Daoy (cell line): ENCODE measurements at places on chromosomes 7 and 10. TPM values are rescaled to one million over a fixed set of nuclear protein-coding genes. Genes with fewer than 3 reads are reported as not detected.

The HMX3 gene
- total RNA-seq, result 1.1 and 3.3 TPM in 2 replicates

- no peak for DNase-seq
Measured at GRCh38 chr10:3002304-3002703, 65.0 kb upstream of the PFKP start.

The PLEKHS1 gene
- total RNA-seq, result not detected in 2 replicates

The ASB10 gene
- total RNA-seq, result not detected in 2 replicates

DNA sequence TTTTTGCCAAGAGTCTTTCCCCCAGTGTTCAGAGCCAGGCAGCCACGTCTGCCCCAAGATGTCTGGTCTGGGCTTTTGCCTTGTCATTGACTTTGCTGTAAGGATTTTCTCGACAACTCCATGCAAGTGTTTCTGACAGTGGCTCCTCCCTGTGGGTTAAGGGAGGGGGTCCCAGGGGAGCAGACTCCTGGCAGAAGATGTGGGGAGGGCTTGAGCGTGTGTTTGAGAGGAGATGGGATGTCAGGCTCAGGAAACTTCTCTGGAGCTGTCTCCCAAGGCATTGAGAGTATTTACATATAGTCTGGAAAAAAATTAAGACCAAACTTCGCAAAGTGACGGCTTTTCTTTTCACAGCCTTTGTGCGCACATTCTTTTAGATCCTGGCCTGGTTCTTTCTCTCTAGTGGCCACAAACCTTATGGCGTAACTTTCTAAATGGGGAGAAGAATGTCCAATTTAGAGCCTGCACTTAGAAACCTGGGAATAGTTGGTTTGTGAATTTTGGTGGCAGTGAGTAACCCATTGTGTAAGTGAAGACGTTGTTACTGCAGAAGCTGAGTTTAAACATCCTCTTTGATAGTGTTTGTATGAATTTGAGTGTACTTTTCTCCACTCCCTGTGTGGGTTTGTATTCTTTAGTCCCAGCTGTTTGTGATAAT, 201.5 kb downstream of the LRMDA start:
- DNase-seq, result no peak

The COL17A1 gene
- 0.06 and 0.23 TPM in 2 replicates for total RNA-seq

The VSTM4 gene
- 3.3 and 9.5 TPM in 2 replicates for total RNA-seq

The KNDC1 gene
- total RNA-seq, result not detected in 2 replicates

The WEE2 gene
- not detected in 2 replicates for total RNA-seq

The MYO1G gene
- total RNA-seq, result 0.06 and 0.34 TPM in 2 replicates

The SNCG gene
- total RNA-seq, result 1.7 TPM in 1 of 2 replicates, not detected in the other

The FBXO24 gene
- total RNA-seq, result 0.17 TPM in 1 of 2 replicates, not detected in the other

DNA sequence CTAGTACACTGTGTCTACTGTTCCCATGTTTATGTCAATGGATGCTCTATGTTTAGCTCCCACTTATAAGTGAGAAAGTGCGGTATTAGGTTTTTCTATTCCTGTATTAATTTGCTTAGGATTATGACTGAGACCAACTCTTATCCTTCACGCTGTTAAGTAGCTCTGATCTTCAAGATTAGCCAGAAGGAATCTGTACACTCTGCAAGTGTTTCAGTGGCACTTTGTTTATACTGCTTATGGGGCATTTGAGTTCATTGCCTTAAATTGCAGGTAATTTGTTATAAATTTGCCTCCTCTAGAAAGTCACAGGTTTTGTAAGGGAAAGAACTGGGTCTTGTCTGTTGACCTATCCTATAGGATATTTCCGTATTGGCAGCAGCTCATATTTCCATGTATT, 6.4 kb upstream of the ACSM6 start:
- no peak for DNase-seq

DNA sequence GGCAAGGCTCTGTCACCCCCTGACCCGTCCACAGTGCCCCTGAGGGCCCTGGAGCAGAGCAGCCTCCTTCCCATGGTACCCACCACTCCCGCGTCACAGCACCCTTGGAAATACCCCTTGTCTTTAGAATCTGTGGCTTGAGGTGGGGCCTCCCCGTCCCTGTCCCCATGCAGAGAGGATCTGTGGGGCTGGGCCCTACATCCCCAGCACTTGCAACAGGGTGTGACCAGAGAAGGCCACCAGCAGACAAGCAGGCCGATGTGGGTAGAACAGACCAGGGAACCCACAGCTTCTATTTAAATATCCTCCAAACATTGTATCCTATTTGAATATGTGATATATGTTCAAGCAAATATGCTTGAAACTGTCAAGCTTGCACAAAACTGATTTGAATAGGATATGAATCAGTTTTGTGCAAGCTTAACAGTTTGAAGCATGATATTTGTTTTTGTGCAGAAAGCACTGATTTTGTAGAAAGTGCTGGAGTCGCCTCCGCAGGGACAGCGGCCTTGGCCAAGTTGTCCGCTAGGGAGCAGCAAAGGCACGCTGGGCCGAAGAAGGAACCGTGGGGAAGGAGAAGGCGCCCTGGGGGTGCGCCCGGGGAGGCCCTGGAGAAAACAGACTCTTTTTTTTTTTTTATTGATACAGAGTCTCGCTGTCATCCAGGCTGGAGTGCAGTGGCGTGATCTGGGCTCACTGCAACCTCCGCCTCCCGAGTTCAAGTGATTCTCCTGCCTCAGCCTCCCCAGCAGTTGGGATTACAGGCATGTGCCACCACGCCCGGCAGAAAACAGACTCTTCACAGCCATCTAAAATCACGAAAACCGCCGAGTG, 2.2 kb downstream of the CFAP46 start:
- peak; percentile 75 for DNase-seq

- DNase-seq, result no peak
Measured at GRCh38 chr7:10939237-10939910, 34.3 kb upstream of the PHF14 start.

DNA sequence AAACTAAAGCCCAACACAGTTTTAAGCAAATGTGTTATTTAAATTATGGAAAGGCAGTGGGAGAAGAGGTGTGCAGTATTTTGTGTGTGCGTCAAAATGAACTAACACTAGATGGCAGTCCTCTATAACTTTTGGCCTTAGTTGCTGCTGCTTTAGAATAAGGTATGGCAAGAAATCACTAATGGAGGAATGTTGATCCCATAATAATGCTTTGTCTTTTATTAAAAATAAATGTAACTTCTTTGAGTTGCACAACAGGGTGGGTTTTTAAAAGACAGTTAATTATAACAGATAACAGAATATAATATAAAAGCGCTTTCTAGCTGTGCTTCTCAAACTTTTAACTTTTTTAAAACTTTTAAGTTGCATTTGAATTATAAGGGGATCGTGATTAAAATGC, 56.4 kb downstream of the BBS9 start:
- DNase-seq, result peak; percentile 57

The GDF2 gene
- total RNA-seq, result not detected in 2 replicates

The NRCAM gene
- total RNA-seq, result 0.11 and 1.0 TPM in 2 replicates

- DNase-seq, result no peak
Measured at GRCh38 chr10:8334631-8335030, 280.1 kb downstream of the GATA3 start.

- no peak for DNase-seq
Measured at GRCh38 chr10:63703113-63703670, 182.0 kb downstream of the REEP3 start.

DNA sequence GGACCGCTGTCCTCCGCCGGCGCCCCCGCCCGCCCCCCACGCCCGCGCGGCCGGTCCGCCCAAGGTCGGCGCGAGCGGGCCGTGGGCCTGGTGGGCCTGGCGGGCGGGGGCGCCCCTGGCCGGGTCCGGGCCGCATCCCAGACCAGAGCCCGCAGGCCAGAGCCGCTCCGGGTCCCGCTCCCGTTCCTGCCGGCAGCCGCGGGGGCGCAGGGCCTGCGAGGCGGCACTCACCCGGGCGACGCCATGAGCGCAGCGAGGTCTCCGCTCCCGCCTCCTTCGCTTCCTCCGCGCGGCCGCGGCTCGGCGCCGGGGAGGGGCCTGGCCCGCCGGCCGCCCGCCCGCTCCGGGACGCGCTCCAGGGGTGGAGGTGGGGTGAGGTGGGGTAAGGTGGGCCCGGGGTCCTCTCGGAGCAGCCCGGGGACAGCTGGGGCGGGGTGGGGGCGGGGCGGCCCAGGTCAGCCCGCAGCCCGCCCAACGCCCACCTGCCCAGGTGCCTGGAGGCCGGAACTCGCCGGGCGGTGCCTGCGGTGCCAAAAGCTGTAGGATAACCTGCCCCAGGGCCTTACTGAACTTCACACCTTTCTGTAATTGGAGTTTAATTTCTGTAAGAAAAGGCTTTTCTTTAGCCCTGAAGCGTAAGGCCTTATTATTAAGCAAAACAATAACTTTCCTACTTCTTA, at the start of gene URGCP:
TSS of gene URGCP (minus strand) at position 266 of the 680 bp plus-strand sequence. CDS start at position 245, 21 bp downstream.
- DNase-seq, result peak; percentile 74

DNA sequence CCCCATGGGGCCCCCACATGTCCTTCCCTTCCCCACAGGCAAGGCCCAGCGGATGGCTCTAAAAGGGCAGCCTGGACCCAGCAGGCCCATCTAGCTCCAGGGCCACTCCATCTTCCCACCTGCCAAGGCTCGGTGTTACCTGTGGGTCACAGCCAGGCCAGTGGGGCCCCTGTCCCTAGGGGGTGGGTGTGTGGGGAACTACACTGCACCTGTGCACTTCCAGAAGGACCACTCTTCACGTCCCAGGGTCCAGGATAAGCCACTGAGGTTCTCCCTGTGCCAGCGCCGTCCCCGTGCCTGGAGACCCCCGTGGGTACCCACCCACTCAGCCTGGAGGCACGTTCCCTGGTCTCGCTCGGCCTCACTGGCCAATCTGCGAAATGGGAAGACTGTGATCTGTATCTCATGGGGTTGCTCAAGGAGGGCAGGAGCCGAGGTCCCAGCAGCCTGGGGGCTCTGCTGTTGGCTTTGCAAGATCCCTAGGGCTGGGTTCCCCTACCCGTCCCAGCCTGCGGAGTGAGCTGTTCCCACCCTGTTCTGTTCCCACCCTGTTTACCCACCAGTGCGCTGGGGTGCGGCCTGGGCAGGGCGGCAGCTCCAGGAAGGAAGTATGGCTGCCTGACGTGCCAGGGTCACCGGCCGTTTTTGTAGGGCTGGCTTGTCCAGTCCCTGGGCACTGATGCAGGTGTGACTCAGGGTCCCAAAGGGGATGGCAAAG, 4.6 kb downstream of the PWWP2B start:
- DNase-seq, result no peak

- peak; percentile 58 for DNase-seq
Measured at GRCh38 chr7:114711241-114711640, 210.7 kb upstream of the MDFIC start.

GRCh38 chr7:55177068-55177530, 158.3 kb downstream of the EGFR start:
- DNase-seq, result no peak

The MKI67 gene
- total RNA-seq, result 23.1 and 32.2 TPM in 2 replicates

GRCh38 chr10:96228408-96228994, 42.9 kb downstream of the BLNK start:
- no peak for DNase-seq

DNA sequence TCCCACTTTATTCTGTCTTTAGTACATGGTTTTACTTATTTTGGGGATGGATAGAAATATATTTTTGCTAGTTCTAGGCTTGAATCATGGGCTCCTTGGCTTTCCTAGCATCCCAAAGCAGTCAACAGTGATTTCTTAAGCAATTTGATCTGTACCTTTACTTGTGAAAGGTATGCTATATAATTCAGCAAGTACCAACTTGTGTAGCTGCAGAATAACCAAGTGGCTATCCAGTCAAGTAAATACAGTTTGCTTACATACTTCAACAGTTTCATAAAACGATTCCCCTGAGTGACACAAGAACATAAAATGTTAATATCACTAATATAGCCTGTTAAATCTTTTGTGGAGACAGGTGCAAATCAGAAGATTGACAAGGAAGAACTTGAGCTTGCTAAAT, 67.2 kb downstream of the PODXL start:
- no peak for DNase-seq

DNA sequence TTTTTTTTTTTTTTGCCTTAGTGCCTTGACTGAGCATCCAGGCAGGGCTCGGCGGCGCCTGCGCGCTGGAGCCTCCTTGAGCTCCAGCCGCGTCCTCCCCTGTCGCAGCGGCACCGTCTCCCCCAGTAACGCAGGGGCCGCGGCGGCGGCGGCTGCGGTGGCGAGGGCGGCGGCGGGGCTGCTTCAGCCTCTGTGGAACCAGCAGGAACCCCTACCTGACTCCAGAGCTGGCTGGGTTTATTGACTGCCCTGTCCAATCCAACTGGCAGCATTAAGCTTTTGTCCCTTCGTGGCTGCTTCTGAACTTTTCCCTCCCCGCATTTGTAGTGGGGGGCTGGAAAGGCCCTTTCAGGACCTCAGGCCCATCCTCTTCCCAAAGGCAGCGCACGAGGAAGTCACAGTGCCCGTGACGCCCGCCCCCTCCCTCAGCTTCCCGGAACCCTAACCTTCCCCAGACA, at the start of gene GPR85:
TSS of gene GPR85 (minus strand) at position 397 of the 458 bp plus-strand sequence. CDS start 2,106 bp downstream, outside the sequence.
- peak; percentile 90 for DNase-seq

GRCh38 chr10:29595636-29596225, 39.0 kb downstream of the SVIL start:
- DNase-seq, result no peak

- DNase-seq, result no peak
Measured at GRCh38 chr7:149882248-149883047, 8.7 kb downstream of the ATP6V0E2 start.

The MKX gene
- 0.39 and 1.6 TPM in 2 replicates for total RNA-seq

DNA sequence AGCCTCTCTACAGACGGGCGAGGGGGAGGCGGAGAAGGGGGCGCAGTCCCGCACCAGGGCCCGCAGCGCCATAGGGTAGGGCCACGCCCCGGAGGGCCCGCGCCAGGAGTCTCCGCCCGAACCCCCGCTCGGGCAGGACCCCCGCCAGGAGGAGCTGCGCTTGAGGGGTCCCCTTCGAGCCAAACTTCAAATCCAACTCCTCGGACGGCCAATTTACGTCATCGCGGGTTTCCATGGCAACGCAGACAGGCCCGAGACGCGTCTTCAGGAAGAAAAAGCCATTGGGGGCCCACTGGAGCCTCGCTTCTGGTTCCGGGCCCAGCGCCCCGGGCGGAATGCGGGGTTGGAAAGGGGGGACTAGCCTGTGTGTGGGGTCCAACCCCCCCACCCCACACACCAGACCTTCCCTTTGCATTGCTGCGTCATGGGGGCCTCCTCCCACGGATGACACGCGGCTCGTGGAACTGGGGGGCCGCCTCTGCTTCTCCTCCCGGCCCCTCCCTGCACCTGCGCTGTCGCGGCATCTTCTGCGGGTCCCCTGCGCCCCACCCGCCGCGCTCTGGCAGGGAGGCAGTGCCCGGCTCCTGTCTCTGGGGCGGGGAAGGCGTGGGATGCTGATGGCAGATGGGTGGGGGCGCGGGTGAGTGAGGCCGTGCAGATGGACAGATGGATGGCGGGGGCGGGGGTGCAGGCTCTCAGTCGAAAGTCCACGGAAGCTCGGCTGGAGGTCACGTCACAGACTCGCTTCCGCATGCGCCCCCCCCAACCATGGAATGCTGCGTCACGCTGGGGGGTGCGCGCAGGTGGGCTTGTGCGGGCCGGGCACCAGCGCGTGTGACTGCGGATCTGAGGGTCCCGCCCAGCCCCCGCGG, 1.2 kb downstream of the CALY start:
- peak; percentile 45 for DNase-seq

GRCh38 chr10:130300608-130301020, 164.4 kb downstream of the GLRX3 start:
- DNase-seq, result peak; percentile 73

The MSMB gene
- total RNA-seq, result not detected in 2 replicates

The ADCY1 gene
- 0.34 and 0.80 TPM in 2 replicates for total RNA-seq

- peak; percentile 62 for DNase-seq
Measured at GRCh38 chr7:107506674-107507339, 37.0 kb downstream of the GPR22 start.

The TMEM140 gene
- total RNA-seq, result 0.48 and 1.2 TPM in 2 replicates

- DNase-seq, result no peak
Measured at GRCh38 chr10:110851020-110851612, 20.6 kb upstream of the PDCD4 start.

The EBLN1 gene
- total RNA-seq, result not detected in 2 replicates

The LRRC61 gene
- total RNA-seq, result 6.3 and 9.7 TPM in 2 replicates
